ENCODE measurements at places on chromosomes 5 and 9. TPM values are rescaled to one million over a fixed set of nuclear protein-coding genes. Genes with fewer than 3 reads are reported as not detected.

TRIM36 gene
- not detected for total RNA-seq

CDKN2B gene
- 0.73 TPM for total RNA-seq

FBN2 gene
- total RNA-seq = not detected

PCA3 gene
- total RNA-seq = not detected

ZNF462 gene
- 0.16 TPM for total RNA-seq

NME5 gene
- not detected for total RNA-seq

SURF6 gene
- total RNA-seq = 29.0 TPM

GFI1B gene
- total RNA-seq = not detected

SH3RF2 gene
- 0.18 TPM for total RNA-seq

TOR4A gene
- total RNA-seq = 11.6 TPM

GRAMD2B gene
- 9.5 TPM for total RNA-seq

CDO1 gene
- 0.49 TPM for total RNA-seq

PRDM9 gene
- total RNA-seq = not detected

CDKN2A gene
- total RNA-seq = 5.4 TPM

BAAT gene
- 0.08 TPM for total RNA-seq

TRPM6 gene
- total RNA-seq = 0.05 TPM

OBP2A gene
- total RNA-seq = not detected

IL12B gene
- total RNA-seq = not detected

ACSL6 gene
- 48.1 TPM for total RNA-seq

ADAMTS2 gene
- not detected for total RNA-seq

TAL2 gene
- not detected for total RNA-seq

C5orf58 gene
- total RNA-seq = not detected

SLC34A1 gene
- 0.26 TPM for total RNA-seq

SYK gene
- total RNA-seq = 0.18 TPM

TRIM14 gene
- 41.7 TPM for total RNA-seq

Measured in activated T-helper 1 cell treated with anti-CD3 and anti-CD28 coated beads, Interleukin-12 subunit alpha, Interleukin-12 subunit beta, Interleukin-2, Interleukin-4 antibody, amounts not matched to agents 30 ng/mL and 10 ng/mL and 1 ng/mL, durations not matched to agents 14 hours and 24 hours and 36 hours (primary cell).